NCI-H2081 (cell line): ENCODE measurements at places on chromosomes 1 and 21.

- DNase-seq, result peak; percentile 69
These were observed 543 bp downstream of the TMEM9 start for GRCh38 chr1:201153474-201154388.

DNA sequence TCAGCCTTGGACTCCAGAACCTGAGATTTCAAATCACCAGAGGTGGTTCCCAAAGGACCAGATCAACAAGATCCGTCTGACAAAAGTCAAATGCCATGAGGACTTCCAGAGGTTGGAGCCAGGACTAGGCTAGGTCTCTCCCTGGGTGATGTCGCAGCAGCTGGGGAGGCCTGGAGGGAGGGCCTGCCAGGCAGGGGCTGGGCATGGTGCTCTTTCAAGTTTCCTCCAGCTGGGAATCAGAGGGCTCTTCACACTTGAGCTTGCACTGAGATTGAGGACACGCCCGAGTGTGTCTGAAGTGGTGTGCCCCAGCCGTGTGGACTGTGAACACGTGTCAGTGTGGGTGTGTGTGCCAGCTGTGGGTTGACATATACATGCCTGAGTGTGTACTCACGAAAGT is 21.3 kb upstream of the RSPO1 start:
- no peak for DNase-seq

GRCh38 chr1:65422241-65423203 is 2.1 kb downstream of the LEPR start:
- DNase-seq, result no peak

- DNase-seq, result no peak
These were observed 7.7 kb upstream of the ATP1A4 start for GRCh38 chr1:160143695-160144094.

GRCh38 chr1:28512058-28512611 is 6.3 kb downstream of the RCC1 start:
- no peak for DNase-seq

DNA sequence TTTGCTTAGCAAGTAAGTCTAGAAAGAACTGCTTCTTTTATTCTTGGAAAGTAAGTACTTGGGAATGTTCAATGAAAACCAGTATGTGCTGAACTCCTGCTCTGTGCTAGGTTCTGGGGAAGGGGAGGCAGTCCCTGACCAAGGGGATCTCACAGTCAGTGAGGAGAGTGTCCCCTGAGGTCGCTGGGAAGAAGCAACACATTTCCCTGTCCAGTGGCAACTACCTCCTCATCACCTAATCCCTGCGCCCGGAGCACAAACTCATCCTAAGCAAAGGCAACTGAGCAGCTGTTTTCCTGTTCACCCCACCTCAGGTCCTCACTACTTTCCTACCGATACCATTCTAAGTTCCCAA is 61.7 kb upstream of the ANGPTL1 start:
- DNase-seq, result no peak

DNA sequence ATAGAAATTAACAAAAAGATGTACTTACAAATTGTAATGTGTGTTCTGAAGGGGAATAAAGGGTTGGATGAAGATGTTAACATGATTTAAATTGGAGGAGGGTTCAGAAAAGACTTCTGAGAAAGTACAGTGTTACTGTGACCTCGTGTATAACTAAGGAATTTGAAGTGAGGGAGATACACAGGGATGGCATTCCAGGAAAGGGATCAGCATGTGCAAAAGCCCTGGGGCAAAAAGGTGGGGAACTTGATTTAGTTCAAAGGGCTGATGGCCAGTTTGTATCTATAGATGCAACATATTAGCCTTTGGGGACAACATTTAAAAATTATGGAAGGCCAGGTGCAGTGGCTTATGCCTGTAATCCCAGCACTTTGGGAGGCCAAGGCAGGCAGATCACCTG is 33.3 kb upstream of the DEGS1 start:
- DNase-seq, result no peak

GRCh38 chr21:34338226-34338625 is 25.6 kb upstream of the KCNE2 start:
- DNase-seq, result no peak

GRCh38 chr1:80987824-80988223 is 812.9 kb upstream of the ADGRL2 start:
- no peak for DNase-seq
